ENCODE measurements at places on chromosomes 11 and 22.

DNA sequence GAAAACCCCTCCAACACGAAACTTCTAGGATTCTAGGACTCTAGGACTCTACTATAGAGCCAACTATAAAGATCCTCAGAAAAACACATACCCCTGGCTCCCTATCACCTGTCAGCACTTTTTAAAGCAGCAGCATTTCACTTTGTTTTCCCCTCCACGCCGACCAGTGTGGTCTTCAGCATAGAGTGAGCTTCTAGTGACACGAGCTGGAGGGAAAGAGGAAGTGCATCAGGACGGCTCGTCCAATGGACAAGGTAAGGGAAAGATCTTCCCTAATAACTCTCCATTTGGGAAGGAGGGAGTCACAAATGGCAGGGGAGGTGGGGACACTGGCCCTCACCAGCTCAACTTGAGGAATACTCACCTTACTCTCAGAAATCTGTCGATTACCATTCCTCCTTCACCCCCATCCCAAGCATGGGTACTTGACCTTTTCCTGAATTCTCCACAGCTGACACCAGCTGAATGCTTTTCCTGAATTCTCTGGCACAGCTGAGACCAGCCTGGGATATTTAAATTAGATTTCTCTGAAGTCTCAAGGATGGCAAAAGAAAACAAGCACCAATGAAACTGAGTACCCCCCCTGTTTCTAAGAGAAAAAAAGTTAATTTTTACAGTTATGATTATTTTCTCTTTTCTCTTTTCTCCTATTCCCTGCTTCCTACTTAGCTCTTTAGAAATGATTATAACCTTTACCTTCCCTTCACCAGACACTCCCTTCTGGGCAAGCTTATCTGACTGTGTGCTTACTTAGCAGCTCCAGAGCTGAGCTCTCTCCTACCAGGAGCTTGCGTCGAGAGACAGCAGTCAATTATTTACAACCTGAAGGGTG is 33.3 kb upstream of the NNMT start:
- peak; percentile 68 for DNase-seq

DNA sequence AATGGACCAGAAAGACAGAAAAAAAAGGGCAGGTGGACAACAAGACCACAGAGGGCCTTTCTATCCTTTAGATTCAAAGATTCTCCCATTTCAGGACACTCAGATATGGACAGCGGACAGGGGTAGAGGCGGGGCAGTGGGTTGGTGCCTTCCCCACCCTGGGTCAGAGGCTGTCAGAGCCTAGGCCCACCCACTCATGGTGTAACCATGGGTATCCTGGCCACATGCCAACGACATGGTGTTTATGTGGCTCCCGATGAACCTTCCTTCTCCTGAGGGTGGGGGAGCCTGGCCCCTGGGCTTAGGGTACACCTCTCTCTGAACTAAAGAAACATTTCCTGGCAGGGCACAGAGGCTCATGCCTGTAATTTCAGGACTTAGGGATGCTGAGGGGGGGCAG is 14.3 kb upstream of the P2RY2 start:
- DNase-seq, result no peak

GRCh38 chr11:58726737-58727414 is 4.9 kb downstream of the GLYAT start:
- DNase-seq, result no peak

DNA sequence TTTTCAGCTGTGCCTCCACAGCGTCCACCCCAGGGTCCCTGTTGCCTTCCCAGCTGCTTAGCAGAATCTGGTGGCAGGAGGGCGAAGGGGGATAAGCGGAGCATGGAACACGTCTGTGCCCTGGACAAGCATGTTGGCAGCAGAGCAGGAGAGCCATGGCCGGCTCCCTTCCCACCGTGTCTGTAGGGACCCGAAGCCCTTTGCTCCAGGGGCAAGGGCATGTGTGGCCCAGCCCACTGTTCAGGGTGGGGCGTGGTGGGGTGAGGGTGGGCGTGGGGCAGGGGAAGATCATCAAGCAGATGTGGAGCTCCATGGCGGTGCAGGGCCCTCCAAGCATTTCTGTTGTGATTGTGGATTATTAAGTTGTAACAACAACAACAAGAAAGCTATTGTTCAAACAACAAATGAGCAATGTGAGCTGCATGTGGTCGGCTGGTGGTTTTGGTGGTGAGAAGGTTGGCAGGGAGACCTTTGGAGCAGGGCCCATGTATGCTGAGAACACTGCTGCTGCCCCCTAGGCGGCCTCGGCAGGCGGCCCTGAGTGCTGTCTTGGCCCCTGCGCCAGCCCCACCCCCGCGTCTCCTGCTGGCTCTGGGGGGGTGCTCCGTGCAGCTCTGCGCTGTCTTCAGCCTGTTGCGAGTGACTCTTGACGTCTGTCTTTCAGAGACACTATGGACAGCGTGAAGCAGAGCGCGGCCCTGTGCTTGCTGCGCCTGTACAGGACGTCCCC is 50.9 kb downstream of the AP2A2 start:
- no peak for DNase-seq

GRCh38 chr11:1310318-1310687 is 871 bp upstream of the TOLLIP start:
- no peak for DNase-seq

- DNase-seq, result no peak
Observed at GRCh38 chr11:43508511-43508918, 149.8 kb downstream of the TTC17 start.

- DNase-seq, result no peak
Observed at GRCh38 chr11:100963375-100963774, 166.2 kb downstream of the PGR start.

DNA sequence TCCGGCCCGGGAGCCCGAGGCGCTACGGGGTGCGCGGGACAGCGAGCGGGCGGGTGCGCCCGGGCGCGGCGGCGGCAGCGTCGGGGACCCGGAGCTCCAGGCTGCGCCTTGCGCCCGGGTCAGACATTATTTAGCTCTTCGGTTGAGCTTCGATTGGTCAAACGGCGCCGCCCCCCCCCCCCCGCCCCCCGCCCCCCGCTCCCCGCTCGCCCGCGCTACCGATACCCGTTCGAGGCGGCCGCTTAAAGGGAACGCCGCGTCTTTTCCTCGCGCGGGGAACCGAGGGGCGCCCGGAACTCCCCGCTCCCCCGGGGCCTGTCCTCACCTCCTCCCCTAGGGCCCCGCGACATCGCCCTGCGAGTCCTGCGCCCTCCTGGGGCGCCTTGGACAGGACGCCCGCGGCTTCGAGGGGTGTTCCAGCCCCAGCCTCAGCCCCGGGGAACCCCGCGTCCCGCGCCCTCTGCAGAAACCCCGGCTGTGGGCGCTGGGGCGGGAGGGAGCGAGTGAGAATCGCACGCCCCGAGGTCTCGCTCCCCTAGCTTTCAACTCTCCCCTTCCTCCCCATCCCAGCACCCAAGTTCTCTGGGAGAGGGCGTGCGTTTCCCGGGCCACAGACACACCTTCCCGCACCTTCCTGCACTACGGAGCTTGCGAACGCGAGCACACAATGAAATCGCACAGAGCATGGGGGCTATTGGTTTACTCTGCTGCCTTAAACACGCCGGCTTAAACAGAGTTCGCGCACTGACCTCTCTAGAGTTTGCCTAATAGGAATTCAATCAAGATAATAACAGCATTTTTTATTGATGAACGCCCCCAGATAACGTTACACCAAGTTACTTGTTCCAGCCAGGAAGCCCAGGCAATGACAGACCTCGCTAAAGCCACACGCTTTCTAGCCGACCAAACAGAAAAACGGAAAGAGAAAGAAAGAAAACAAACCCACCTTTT is at the start of gene BDNF:
Gene BDNF, minus strand, starts transcription at position 105 of the 951 bp plus-strand sequence. CDS start 41,891 bp downstream, outside the sequence.
- DNase-seq, result no peak

DNA sequence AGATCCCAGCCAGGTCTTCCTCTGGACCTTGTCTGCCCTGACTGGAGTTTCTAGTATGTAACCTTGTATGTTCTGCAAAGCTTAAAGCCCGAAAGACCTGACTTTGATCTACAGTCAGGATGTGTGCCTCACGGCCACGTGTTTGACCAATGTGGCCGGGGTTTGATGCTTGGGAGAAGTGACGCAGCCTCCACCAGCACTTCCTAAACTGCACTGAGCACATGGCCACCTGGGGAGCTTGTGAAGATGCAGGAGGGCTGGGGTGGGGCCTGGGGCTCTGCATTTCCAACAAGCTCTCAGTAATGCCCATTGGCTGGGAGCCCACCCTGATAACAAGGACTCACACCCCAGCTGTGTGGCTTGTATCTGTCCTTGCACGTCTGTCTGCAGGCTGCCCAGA is 53.2 kb downstream of the NAT10 start:
- no peak for DNase-seq

DNA sequence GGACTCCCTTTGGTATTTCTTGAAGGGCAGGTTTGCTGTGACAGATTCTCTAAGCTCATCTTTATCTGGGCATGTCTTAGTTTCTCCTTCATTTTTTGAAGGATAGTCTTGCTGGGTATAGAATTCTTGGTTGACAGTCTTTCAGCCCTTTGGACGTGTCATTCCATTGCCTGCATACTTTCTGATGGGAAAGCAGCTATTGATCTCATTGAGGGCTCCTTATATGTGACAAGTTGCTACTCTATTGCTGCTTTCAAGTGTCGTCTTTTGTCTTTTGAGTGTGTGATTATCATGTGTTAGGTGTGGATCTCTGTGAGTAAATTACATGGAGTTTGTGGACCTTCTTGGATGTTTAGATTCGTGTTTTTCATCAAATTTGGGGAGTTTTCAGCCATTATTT is 21.9 kb downstream of the IGHMBP2 start:
- DNase-seq, result no peak

DNA sequence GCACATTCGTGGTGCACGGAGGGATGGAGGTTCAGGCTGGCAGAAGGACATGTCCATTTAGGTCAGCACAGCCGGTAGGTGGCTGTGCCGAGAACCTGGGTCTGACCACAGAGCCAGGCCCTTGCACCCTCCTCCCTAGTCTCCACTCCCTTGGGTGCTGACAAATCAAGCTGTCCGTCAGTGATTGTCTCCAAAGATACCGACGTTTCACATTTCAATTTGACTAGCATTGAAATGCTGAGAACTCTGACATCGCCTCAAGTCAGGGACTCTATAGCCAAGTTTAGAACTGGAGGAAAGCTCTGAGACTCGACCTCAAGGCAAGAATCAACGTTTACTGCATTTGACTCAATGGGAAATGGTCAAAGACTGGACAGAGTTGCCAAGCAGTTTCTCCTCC is 1321.1 kb downstream of the TBC1D22A start:
- DNase-seq, result no peak

DNA sequence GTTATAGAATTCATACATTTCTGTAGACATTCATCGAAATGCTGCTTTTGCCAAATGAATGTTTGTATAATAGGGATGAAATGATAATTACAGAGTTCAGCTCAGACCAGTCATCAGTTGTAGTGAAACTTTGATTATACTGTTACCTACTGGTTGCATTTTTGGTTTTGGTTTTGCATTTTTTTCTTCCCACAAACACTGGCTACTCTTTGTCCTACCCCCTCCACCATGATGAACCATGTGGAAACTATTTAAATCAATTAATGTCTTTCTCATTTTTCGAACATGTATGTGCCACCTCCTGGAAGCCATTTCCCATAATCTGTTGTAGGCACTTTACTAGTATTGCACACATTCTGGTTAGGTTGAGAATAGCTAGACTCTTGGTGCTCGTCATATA is 75.3 kb upstream of the MTNR1B start:
- no peak for DNase-seq

DNA sequence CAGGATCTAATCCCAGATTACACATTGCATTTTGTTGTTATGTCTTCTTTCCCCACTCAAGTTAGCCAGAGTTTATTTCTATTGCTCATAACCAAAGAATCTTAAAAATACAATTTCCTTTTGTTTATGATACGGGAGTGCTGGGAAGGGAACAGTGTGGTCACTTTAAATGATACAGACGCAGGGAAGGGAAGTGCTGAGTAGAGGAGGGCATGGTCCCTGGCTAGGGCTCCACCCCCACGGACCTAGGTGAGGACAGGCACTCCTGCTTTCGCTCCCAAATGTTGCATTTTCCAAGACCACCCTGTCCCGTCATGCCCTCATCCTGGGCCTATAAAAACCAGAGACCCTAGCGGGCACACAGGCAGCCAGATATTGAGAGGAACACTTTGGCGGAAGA is 30.6 kb upstream of the NARS2 start:
- no peak for DNase-seq

DNA sequence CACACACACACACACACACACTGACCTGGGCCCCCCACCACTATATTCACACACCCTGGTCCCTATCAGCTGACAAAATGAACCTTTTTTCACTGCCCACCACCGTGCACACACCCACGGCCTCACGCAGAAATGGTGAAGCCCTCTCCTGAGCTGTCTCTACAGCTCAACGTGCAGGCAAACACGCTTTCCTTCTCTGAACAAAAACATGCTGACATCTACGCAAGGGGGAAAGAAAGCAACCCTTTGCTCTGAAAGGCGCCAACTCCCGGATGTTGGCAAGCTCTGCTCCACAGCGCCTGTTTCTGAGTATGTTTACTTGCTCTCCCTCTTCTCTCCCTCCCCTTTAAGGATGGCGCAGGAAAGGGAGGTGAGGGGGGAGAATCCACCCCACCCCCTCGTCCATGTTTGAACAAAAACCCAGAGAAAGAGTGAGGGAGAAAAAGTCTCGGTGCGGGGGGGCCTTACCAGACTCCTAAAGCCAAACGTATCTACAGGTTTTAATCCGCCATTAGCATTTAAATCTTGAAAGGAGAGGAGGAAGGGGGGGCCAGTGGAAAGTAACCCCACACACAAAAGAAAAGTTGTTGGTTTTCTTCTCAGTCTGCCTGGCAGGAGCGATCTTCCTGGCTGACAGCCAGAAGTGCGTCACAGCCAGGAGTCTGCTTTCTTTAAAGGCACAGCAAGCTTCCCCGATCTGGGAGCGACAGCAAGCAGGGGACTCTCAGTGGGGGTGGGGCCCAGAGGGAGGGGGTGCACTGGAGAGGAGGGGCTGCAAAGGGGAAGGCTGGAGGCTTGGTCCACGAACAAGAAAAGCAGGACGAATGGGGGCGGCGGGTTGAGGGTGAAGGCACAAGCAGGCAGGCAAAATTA is 39.6 kb downstream of the NUMA1 start:
- peak; percentile 91 for DNase-seq

- no peak for DNase-seq
Observed at GRCh38 chr11:8440649-8441048, 153.4 kb downstream of the STK33 start.

GRCh38 chr11:6452219-6452618 is 11.4 kb upstream of the HPX start:
- no peak for DNase-seq
